ENCODE measurements at places on chromosomes 1 and 21.

- no peak for DNase-seq
Observed at GRCh38 chr1:44831516-44831915, 11.5 kb downstream of the PTCH2 start.

- no peak for DNase-seq
Observed at GRCh38 chr1:223319905-223320580, 43.9 kb downstream of the SUSD4 start.

GRCh38 chr1:37068260-37068659 lies 33.9 kb upstream of the GRIK3 start:
- no peak for DNase-seq

DNA sequence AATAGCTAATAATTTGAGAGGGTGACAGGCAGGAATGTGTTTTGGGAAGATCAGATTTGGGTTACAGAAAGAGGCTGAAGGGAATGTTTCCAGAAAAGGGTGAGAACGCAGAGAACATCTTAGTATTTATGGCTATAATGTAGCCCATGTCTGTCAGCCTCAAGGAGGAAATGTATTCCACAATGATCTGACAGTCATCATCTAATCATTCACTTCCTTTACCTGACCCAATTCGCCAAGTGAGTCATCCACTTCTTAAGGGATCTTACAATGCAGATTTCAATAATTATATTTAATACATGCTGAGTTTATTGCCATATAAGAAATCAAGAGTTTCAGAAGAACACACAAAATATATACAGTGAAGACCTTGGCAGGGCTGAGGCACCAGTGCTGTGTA lies 10.8 kb downstream of the TRIM45 start:
- DNase-seq, result no peak

- no peak for DNase-seq
Observed at GRCh38 chr1:36225283-36225899, 1.1 kb downstream of the THRAP3 start.

DNA sequence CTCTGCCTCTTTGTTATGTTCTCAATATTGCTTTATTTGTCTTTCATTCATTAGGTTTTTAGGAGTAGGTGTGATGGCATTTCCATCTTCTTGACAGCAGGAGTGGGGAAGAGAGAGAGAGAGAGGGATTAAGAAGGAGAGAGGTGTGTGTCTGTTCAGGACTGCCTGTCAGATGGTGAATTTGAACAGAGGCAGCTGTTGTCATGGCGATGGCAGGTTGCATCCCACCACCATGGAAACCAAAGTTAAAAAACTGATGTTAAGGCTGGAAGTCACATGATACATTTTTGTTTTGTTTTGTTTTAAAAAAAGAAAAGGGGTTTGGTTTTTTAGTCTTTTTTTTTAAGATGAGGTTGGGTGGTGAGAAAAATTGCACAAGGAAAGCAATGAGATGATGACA lies 18.3 kb downstream of the CACNA1E start:
- no peak for DNase-seq

GRCh38 chr1:162996261-162996660 lies 72.9 kb upstream of the RGS4 start:
- DNase-seq, result no peak

GRCh38 chr1:94231746-94232145 lies 5.6 kb downstream of the ARHGAP29 start:
- DNase-seq, result no peak

DNA sequence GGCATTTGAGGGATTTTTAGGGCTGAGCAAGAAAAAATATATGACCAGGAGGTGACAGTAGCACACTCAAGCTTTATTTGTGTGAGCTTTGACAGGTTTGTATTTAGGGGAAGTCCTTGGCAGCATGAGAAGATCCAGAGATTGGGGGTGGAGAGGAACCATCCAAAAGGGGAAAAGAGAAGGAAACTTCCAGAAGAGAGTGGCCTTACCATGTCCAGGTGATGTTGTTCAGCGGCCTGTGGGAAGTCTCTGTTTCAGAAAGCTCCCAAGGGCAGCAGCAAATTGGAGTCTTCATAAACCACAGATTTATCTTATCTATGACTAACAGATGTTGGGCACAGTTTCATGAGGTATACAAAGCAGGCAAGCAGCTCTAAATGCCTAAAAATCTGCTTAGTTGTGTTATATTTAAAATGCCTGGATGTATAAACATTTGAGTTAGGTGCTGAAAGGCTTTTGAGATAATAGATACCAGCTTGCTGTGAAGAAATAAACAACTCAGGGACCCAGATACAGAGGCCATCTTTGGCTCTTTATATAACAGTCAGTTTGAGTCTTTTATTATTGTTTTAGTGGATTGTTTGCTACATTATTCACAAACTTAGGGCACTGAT lies 21.2 kb upstream of the ADAR start:
- no peak for DNase-seq

GRCh38 chr1:23660671-23661070 lies 30.9 kb upstream of the RPL11 start:
- DNase-seq, result no peak

GRCh38 chr21:42429856-42430255 lies 26.2 kb downstream of the UBASH3A start:
- DNase-seq, result no peak

- no peak for DNase-seq
Observed at GRCh38 chr1:6068932-6069331, 23.2 kb downstream of the KCNAB2 start.
